Neural crest cell (in vitro differentiated cells): ENCODE measurements at places on chromosomes 6 and 20.

DNA sequence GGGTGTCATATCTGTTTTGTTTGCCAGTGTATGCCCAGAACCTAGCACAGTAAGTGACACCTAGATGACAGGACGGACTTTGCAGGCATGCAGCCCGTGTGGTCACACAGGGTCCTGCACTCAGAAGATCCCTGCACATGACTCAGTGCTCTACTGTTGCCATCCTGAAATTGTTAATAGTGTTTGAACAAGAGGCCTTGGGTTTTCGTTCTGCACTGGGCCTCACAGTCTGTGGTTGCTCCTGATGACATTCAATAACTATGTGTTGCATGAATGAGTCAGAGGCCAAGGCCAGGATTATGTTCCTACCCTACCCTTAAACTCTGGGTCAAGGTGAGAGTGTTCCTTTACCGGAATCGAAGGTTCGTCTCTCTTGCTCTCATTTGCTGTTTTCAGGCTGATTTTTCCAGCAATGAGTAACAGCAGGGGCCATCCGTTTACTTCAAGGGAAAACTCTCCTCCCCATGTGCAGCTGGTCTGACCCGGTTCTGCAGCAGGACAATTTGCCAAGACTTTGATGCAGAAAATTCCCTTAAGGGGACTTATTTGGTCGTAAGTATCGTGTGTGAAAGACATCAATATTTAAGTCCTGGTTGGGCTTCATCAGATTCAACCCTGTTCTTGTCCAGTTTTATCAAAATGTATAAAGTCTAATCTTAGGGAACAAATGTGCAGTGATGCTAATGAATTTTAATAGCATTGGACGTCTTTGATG lies 13.0 kb upstream of the PFDN4 start:
- DNase-seq = no peak

- no peak for DNase-seq
Observed at GRCh38 chr6:155311086-155311485, 3.2 kb downstream of the TFB1M start.

DNA sequence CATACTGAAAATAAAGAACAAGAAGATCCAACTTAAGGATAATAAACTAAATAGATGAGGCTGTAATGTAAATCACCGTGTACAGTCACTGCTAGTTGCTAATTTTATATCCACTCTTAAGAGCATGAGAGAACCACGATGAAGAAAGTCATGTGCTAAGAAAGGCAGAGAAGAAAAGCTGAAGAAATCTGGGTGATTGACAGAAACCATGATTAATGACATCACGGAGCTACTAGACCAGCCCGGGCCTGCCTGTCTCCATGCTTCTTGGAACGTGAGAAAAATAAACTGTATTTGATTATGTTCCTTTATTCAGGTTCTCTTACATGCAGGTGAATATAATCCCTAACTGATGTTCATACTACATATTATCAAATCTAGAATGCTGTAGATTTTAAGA lies 84.2 kb upstream of the E2F3 start:
- no peak for DNase-seq

DNA sequence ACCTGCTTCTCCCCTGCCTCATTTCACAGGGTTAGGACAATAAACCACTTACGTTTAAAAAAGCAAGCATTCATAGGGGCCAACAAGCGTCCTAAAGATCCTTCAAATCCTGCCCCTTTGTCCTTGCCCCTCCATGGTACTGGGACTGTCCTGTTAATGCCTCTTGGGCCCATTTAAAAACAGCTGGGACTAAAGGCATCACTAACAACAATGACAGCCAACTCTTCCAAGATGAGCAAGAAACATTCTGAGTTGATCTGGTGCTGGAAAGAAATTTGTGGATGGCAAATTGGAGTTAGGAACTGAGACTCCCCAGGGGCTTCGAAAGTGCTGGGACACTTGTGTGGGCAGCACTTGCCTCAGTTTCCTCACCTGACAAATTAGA lies 93.4 kb downstream of the ZMYND8 start:
- no peak for DNase-seq

DNA sequence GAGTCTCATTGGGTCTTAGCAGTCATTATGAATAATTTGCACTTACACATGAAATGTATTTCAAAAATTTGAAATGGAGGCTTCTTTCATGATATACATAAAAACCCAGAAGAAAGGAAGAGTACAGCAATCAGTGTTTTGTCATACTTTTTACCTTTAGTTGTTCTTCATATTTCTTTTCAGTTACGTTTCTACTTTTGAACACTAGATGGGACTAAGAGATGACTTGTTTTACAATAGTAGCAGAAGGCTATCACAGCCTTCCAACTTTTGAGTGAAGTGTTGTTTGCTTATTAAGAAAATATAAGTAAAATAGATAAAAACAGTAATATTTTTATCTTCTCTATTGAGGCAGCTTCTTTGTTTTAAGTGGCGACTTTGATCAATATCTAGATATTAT lies 58.1 kb downstream of the L3MBTL3 start:
- DNase-seq = no peak

GRCh38 chr20:56433880-56434255 lies 21.8 kb downstream of the CASS4 start:
- no peak for DNase-seq

DNA sequence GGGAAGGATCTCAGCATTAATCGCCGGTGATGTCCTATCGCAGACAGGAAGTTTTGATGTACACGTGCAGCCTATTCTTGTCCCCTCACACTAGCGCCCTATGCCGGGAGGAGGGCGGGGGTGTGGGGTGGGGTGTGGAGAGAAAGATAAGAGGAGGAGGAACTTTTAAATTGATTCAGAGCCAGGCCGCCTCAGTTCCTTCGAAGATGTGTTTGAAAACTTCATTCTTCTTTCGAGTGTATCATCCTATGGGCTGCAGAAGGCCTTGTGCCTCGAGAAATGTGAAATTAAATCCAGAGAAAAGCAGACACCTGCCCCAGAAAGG lies 2.5 kb upstream of the POU3F2 start:
- no peak for DNase-seq

- DNase-seq = no peak
Observed at GRCh38 chr6:71126506-71126905, 162.1 kb upstream of the OGFRL1 start.

- DNase-seq = no peak
Observed at GRCh38 chr6:42417641-42418112, 34.0 kb downstream of the TRERF1 start.

- peak; percentile 97 for DNase-seq
Observed at GRCh38 chr6:41424370-41425058, 89.1 kb downstream of the NCR2 start.

GRCh38 chr6:55882718-55883569 lies 7.6 kb upstream of the BMP5 start:
- no peak for DNase-seq

DNA sequence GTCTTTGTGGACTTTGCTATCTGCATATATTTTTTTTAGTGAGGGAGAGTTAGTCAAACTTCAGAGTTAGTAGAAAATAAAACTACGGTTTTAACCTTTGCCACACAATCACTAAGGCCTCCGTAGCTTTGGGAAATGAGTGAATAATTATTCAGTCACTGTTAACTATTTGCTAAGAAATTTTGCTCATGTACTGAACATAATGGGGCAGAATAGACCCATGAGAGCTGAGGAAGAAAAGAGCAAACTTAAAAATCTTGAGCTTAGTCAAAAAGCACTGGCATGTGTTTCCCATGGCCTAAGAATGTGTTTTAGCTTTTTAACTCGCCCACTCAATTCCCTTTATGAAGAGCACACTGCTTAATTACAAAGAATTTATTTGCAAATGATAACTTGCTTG lies 60.4 kb upstream of the SUPT3H start:
- DNase-seq = no peak

DNA sequence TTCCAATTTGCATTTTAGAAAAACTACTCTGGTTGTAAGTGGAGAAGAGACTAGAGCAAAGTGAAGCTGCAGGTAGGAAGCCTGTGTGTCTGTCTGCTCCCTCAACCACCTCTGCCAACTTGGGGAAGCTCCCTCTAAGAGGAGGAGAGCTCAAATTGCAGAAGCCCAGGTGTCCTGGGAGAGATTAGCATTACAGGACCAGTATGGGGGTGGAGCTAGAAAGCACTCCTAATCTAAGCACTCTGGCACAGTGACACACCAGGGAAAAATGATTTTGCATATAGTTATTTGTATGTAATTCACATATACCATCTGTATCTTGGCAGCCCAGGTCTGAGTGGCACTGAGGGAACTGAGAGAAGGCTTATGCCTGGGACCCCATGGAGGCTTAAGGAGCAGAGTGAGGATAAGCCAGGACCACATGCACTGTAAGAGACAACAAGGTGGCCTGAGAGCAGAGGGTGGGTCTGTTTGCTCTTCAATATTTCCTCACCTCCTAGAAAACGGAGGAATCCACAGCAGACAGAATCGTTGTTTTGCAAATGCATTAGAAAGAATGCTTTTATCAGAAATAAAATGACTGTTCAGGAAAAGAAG lies 13.6 kb downstream of the GSTA2 start:
- DNase-seq = no peak

GRCh38 chr6:151293688-151294016 lies 53.9 kb downstream of the AKAP12 start:
- DNase-seq = no peak

DNA sequence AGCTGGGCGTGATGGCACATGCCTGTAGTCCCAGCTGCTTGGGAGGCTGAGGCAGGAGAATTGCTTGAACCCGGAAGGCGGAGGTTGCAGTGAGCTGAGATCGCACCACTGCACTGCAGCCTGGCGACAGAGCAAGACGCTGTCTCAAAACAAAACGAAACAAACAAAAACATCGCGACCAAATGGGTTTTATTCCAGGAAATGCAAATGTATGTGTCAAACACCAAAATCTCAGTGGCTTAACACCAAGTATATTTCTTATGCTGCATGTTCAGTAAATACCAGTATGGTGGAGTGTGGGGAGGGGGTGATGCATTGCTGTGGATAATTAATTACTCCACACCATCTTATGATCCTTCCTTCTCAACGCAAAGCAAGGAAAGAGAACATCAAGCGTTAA lies 28.1 kb downstream of the ACTR5 start:
- no peak for DNase-seq

DNA sequence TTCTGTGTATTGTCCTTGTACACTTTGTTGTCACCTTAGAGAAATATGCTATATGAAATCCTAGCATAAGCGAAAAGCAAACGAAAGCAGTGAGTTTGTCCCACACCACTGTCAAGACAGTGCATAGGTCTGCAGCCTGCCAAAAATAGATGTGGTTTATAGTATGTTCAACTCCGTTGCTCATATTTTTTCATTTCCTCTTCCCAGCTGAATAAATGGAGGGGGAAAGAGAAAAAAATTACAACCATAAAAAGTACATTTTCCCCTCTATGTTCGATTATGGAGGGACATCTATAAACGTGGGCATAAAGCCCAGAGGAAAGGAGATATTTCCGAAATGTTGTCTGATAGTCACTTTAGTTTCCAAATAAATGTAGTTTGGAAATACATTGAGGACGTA lies 25.8 kb downstream of the PRL start:
- no peak for DNase-seq

DNA sequence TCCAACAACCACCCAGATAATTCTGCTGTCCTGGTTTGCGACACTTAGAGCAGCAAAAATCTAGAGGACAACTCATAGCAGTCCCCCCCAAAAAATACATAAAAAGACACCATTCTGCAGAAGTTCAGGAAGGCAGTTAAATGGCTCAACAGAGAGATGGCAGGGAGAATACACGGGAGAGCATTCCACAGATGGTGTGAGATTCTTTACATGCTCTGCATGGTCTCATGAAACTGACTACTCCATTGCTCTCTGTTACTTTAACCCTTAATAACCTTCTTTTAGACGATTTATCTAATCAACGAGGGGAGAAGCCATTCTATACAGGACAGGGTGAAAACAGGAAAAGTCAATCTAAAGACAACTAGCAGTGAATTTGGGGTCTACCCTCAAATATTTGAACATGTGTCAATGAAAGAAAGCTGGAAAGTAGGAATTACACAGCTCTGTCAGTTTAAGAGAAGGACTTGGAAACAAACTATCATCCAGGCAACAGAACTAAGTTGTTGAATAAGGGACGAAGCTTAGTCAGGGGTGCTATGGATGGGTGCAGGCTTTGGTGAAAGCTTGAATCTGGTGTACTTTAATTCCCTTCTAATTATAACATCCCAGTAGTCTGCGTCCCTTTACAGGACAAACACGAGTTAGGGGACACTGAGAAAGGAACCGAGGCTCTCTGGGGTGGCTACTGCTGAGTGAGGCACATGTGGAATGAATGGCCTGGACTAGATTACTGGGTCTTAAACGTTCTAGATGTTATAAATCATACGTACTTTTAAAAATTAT lies 5.1 kb downstream of the PERP start:
- DNase-seq = no peak

DNA sequence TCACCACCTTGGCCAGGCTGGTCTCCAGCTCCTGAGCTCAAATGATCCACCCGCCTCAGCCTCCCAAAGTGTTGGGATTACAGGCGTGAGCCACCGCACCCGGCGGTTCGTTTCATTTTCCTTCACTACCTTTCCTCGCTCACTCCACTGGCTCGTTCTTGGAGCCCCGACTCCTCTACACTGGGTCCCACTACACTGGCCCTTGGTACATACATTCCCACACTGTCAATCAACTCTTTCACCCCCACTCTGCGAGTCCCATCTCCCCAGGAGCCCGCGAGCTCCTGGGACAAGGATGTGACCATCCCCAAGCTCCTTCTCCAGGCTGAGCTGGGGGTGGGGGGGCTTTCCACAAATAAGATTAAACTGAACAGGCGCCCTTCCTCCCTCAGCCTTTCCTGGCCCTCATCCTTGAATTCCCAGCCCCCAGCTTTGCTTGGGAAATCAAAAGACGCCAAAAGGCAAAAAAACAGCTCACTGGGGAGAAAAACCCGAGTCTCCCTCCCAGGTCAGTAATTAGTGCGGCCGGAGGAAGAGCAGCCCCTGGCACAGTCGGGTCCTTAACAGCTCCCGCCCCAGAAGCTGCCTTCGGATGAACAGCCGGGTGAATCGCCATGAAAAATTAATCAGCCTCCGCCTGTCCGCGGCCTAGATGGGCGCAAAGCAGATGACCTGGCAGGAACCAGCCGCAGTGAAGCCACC lies 42.8 kb upstream of the LY86 start:
- no peak for DNase-seq

GRCh38 chr20:32474967-32475811 lies 109.9 kb downstream of the NOL4L start:
- DNase-seq = peak; percentile 79

DNA sequence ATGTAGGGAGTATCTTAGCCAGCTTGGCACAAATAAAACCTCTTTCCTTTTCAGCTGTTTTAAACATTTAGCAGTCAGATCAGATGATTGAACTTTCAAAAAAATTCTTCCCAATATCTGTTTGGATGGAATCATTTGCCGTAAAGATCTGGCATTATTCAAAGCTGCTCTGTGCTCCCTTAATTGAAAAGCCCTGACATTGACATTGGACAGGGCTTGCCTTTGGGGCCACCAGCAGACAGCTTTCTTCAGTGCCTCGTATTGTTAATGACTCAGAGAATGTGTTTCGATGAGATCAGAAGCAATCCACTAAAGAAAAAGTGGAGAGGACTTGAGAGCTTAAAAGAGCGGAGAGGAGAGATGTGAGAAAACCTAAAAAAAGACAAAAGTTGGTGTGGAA lies 343.5 kb downstream of the NRN1 start:
- no peak for DNase-seq

- no peak for DNase-seq
Observed at GRCh38 chr6:41696788-41697187, 38.6 kb downstream of the TFEB start.
